Osteoblast (primary cell): ENCODE measurements at places on chromosomes 4 and X. TPM values are rescaled to one million over a fixed set of nuclear protein-coding genes. Genes with fewer than 3 reads are reported as not detected.

DNA sequence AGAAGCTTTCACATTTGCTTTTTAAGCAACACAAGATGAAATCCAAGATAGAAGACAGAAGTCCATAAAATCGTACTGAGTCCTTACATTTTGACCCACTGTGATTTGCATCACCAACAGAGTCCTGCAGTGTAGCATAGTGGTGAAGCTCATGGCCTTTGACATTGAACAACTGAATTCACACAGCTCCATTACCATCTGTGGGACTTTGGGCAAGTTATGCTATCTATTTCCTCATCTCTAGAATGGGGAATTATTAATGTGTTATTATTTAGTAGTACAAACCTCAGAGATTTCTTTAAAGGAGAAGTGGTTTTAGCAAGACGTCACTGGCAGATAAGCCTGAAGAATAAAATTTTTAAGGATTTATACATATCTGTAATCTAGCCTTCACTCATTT is 10.7 kb downstream of the GPRIN3 start:
- H3K36me3 ChIP-seq, result no peaks in the 10 kb centered on the region
- H3K27me3 ChIP-seq, result peaks cover 25% of the 10 kb centered on the region
- no peak for DNase-seq
- H3K4me3 ChIP-seq, result no peak overlapping the region
- H3K27ac ChIP-seq, result no peak overlapping the region

DNA sequence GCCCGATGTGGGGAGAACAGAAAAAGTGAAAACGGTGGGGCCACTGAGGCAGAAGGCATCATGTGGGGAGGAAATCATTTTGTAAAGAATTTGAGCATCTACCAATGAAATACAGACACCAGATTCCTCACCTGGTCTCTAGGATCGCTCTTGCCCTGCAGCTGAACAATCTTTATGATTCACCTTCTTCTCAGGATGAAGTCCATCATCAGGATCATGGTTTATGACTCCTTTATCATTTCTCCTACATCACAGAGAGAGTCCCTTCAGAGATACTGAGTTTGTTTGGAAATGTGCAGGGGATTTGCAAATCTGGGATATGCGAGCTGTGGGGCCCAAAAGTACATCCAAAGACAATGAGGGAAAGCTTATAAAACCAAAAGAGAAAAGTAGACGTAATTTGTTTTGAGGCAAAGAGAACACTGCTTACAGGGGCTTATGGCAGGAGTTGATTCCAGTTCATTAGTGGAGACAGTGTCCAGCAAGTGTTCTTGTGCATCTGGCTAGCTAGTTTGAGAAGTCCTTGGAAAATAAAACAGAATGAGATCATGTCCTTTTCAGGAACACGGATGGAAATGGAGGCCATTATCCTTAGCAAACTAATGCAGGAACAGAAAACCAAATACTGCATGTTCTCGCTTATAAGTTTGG is 15.3 kb upstream of the ANXA5 start:
- no peaks in the 10 kb centered on the region for H3K36me3 ChIP-seq
- DNase-seq, result no peak
- H3K4me3 ChIP-seq, result peak overlapping the region; percentile 33
- H3K4me1 ChIP-seq, result peaks cover 23% of the 10 kb centered on the region
- H3K27me3 ChIP-seq, result no peaks in the 10 kb centered on the region

GRCh38 chr4:42268824-42269223 is 116.4 kb upstream of the BEND4 start:
- H3K36me3 ChIP-seq, result no peaks in the 10 kb centered on the region
- no peaks in the 10 kb centered on the region for H3K27me3 ChIP-seq
- no peak overlapping the region for H3K27ac ChIP-seq
- H3K4me1 ChIP-seq, result no peaks in the 10 kb centered on the region

GRCh38 chr4:8647094-8647570 is 54.6 kb downstream of the CPZ start:
- no peaks in the 10 kb centered on the region for H3K4me1 ChIP-seq
- DNase-seq, result no peak
- H3K36me3 ChIP-seq, result no peaks in the 10 kb centered on the region
- peaks cover 7% of the 10 kb centered on the region for H3K27me3 ChIP-seq
- H3K4me3 ChIP-seq, result no peak overlapping the region

- no peaks in the 10 kb centered on the region for H3K27me3 ChIP-seq
- H3K36me3 ChIP-seq, result peaks cover 69% of the 10 kb centered on the region
- no peak overlapping the region for H3K4me3 ChIP-seq
- H3K27ac ChIP-seq, result no peak overlapping the region
- H3K4me1 ChIP-seq, result no peaks in the 10 kb centered on the region
These were observed 22.0 kb downstream of the EVC2 start for GRCh38 chr4:5686338-5686737.

GRCh38 chr4:150683775-150684350 is 101.9 kb downstream of the MAB21L2 start:
- no peak overlapping the region for H3K4me3 ChIP-seq
- no peaks in the 10 kb centered on the region for H3K27me3 ChIP-seq
- DNase-seq, result no peak
- no peak overlapping the region for H3K27ac ChIP-seq

ZNF141 gene
- total RNA-seq, result 15.2 and 20.6 TPM in 2 replicates
